ENCODE measurements at places on chromosomes 6 and 20.

DNA sequence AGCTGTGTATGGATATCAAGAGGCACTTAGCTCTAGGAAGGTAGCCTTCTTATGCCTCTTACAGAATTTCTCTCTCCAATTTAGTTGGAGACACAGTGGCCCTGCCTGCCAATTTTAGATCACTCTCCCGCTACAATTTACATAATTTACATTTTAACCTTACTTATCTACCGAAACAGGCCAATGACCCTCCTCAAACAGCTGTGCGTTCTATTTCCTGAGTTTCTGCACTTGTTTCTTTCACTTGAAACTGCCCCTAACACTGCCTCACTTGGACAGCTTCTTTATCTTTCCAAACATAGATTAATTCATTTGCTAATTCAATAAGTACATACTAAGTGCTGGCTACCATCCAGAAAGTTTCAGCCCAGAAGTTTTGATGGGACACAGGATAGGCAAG is 52.9 kb upstream of the HDDC2 start:
- no peak for DNase-seq

DNA sequence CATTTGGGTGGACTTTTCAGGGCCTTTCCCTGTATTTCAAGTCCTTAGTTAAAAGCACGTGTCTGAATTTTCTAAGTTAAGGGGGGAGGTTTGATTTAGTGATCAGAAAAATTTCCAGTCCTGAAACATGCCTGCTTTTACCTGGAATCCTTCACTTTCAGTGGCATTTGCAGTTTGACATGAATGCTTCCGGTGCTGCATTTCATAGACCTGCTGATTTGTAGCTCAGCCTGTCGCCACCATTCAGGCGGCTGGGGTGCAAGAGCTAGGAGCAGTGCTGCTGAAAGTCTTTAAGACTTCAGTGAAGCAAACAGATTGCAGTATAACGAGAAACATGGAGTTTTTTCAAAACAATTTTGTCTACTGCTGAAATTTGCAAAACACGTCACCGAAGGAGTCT is 14.0 kb downstream of the RPS6KA2 start:
- DNase-seq: no peak

DNA sequence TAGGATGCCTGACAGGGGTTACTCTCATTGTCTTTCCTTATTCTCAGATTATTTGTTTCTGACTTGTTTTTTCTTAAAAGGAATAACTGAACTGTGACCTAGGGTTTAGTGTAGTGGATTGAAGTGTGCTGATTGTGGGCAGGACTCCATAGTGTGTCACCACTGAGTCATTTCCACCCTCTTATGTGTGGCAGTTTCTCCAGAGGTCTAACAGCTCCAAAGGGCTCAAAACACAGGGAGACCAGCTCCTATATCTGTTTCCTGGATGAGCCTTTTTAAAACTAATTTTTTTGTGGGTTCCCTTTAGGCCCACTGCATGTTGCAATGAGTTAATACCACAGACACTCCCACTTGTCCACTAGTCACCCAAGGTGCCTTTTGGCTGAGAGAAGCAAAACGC is 951.1 kb upstream of the ADGRB3 start:
- DNase-seq: no peak

DNA sequence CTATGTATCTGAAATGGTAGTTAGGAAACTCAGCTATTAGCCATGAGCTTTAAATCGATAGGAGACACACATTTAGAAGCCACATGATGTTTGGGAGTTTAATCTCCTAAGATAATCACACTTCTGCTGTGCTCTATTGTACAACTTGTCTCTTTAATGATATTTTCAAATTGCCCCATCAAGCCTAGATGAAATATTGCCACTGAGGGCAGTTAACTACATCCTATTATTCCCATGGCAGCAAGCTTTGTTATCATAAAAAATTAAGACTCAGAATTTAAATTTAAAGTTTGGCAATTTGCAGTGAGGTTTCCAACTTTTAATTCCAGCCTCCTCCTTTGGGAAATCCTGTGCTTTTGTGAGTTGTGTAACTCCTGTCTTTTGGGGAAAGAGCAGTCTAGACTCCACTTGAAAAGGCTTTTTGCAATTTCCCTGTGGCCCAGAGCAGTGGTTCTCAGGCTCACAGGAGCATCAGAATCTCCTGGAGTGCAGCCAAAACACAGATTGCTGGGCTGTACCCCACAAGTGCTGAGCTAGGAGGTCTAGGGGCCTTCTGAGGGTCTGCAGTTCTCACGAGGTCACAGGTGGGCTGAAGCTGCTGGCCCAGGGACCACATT is 792.4 kb downstream of the QKI start:
- DNase-seq: no peak

- no peak for DNase-seq
Measured at GRCh38 chr6:19736066-19736465, 101.1 kb upstream of the ID4 start.

DNA sequence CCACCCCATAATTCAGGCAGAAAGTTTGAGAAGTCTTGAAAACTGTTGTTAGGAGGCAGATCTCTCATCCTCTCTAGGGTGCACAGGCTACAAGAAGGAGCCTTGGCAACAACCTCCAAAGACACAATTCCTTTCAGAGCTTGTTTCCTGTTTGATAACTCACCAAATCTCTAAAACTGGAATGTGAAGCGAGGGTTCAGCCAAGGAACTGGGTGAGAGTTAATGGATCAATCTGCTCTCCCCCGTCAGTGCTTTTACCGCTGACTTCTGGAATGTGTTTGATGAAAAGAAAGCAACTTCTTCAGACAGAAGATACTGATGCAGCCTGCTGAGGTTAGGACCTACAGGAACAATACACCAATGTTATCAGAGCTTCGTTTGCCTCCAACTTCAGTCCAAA is 171.8 kb upstream of the BMP2 start:
- no peak for DNase-seq

- no peak for DNase-seq
Measured at GRCh38 chr6:37915463-37915862, 95.9 kb downstream of the ZFAND3 start.

GRCh38 chr6:168105813-168106632 is 27.0 kb upstream of the FRMD1 start:
- no peak for DNase-seq

- DNase-seq: peak; percentile 98
Measured at GRCh38 chr6:8102122-8102958, at the start of gene EEF1E1. Gene EEF1E1 (minus strand): TSS chr6:8102548. CDS start chr6:8102521, 27 bp downstream.

- no peak for DNase-seq
Measured at GRCh38 chr6:14196026-14196425, 78.5 kb downstream of the CD83 start.

DNA sequence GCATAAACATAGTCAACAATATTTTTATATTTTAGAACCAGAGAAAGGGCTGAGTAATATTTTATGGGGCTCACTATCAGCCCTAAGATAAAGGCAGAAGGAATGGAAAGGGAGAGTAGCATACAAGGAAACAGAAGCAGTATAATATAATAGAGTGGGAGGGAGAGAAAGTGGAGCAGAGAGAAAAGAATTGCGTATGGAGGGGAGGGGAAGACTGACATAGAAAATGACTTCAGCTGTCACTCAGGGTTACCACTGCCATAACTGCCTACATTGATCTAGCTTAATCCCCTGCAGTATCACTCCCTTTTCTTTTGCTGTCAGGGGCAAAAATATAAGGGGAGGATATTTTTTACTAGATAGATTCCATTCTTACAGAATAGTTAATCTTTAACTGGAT is 1133.5 kb upstream of the MAP3K7 start:
- no peak for DNase-seq

- no peak for DNase-seq
Measured at GRCh38 chr6:71387179-71387578, 98.6 kb downstream of the OGFRL1 start.

DNA sequence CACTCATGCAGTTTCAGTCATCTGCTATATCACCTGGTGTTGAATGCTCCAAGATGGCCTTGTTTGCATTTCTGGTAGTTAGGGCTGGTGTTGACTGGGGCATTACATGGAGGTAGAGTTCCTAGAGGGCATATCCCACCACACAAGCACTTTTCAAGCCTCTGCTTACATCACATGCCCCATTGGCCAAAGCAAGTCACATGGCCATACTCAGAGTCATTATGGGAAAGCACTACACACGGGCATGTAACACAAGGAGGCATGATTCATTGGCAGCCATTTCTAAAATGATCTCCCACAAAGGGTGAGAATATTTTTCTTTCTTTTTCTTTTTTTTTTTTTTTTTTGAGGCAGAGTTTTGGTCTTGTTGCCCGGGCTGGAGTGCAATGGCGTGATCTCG is 73.2 kb downstream of the TRMT6 start:
- DNase-seq: no peak

GRCh38 chr6:128079021-128079420 is 178.2 kb upstream of the THEMIS start:
- DNase-seq: no peak

DNA sequence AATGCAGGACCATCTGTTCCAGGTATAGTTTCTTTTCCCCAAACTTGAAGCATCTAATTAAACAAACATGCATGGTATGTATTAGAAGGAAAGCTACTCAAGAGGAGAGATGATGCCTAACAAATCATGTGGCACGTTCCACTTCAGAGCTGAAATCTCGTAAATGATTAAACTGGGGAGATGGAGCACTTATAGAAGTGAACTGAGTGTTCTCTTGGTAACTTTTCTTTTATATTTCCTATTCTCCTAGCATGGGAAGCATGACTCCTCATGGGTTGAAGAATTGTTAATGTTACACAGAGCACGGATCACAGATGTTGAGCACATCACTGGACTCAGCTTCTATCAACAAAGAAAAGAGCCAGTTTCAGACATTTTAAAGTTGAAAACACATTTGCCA is 61.1 kb downstream of the CCN2 start:
- no peak for DNase-seq

GRCh38 chr6:154261688-154262397 is 94.8 kb downstream of the IPCEF1 start:
- no peak for DNase-seq

DNA sequence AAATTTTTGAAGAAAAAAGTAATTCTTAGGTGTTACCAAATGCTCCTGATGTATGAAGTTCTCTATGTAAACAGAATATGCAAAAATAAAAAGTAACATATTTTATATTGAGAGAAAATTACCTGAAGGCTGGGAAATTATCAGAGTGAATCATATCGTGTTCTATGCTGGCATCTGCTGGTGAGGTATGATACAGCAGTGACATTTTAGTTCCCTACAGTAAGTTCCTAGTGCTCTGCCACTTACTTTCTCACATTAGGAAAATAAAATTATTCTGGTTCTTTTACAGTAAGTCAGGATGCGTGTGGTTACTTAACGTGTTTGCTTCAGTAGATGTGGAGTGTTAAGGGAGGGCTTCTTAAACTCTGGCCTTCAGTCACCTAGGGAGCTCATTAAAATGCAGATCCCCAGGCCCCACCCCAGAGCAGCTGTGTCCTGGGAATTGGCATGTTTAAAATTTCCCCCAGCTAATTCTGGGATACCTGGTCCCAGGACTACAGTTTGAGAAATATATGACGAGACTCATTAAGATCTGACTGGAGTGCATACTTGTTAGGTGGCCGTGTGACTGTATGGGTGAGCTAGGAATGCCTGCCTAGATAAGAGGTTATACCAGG is 3.2 kb downstream of the ACTR5 start:
- DNase-seq: no peak

GRCh38 chr6:159422041-159422984 is 253.1 kb downstream of the FNDC1 start:
- DNase-seq: no peak
